ENCODE measurements at places on chromosomes 5 and 9.
A peak's percentile ranks its signal among the peaks of the same experiment; 100 is the strongest.

GRCh38 chr9:112338561-112338960 lies 5.1 kb upstream of the PTBP3 start:
- DNase-seq: no peak

DNA sequence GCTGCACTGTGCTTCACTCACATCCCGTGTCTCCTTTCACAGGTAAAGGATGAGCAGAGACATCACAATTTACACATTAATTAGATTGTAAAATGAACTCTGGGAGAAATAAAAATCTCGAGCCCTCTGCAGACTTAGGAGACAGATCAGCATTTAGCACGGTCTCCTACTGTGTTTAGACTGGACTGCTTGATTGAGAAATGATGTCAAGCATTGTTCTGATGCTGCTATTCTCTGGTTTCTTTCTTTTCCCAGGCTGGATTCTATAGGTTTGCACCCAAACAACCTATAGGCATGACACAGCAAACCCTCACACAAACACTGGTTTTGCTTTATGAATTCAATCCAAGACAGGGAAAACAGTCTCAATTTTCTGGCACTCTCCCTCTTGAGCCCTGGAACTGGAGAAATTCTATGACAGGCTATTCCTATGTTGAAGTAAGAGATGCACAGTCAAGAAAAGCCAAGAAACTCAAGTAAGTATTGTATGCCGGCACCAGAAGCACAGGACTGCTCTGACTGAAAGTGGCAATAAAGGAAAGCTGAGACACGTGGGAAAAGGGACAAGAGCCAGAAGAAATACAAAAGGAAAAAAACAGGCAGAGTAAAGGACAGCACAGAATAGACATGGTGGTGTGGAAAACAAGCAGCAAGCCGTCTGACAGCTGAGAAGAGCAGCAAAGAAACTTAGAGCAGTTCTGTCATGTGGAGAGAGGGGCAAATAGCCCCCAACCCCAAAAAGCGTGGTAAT lies 24.8 kb upstream of the ERAP2 start:
- no peak for DNase-seq

DNA sequence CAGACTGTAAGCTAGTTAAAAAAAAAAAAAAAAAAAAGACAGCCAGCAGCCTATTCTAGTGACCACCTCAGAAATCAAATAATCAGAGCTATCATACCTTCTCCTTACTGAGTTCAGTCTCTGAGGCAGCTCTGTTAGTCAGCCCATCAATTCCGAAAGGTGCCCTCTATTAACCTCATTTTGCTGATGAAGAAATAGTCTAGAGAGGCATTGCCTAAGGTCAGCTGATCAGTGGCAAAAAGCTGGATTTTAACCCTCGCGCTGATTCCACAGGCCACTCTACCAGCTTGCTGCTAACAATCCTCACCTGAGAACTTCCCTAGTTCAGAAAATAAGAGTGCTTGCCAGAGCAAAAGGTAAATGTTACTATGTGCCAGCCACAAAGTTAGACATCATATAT lies 172.0 kb downstream of the DENND1A start:
- no peak for DNase-seq

DNA sequence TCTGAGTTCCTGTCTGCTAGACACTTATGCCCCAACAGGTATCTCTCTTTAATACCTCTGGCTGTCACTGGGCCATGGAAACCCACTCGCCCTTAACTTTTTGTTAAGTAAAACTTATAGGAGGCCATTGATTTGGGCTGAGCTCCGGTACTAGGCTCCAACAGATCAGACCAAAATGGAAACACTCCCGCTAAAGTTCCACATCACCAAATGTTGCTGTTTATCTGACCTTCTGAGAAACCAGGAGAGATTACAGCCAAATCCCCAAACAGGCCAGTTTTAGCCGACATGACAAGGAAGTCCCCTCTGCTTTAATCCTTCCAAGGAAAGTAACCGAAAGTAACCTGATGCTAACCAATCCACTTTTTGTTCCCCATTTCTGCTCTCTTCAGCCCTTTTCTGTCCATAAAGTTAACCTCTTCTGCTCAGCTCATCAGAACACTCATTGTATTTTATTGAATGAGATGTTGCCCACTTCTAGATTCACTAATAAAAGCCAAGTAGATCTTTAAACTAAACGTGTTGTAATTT lies 115.2 kb upstream of the LHFPL2 start:
- DNase-seq: no peak

DNA sequence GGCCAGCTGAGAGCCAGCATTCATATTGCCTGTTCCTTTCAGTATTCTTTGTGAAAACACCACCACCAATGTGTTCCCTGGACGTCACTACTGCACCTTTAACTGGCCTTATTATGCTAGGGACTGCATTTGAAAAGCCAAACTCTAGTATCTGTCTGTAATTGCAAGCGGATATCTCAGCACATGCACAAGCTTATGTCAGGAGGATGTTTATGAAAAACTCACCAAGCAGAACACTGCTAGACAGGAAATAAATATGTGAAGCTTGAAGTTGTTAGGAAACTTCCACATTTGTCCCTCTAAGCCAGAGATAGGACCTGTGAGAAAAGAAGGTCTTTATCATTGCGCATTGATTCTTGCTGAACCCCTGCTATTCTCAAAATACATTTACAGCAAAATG lies 135.4 kb upstream of the CCDC152 start:
- DNase-seq: no peak

GRCh38 chr9:91837981-91838731 lies 111.9 kb downstream of the ROR2 start:
- no peak for DNase-seq

- no peak for DNase-seq
Observed at GRCh38 chr5:141965071-141965470, 3.8 kb upstream of the RNF14 start.

- no peak for DNase-seq
Observed at GRCh38 chr5:142339781-142340180, 15.0 kb upstream of the SPRY4 start.

DNA sequence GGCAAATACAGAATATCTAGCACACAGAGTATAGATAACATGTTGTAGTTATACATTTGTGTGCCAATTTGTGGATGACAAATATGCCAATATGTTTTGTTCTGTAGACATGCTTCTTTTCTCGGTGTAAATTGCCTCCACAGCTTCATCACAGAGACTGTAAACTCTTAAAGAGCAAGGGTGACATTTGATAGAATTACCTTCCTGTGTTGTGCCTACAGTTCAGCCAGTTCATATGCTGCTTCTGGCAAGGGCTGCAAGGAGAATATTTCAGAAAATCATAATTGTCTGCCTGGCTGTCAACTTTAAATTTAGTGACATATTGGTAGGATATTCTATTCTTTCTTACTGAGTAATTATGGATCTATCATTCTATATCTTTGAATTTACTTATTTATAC lies 155.1 kb downstream of the MAT2B start:
- no peak for DNase-seq

DNA sequence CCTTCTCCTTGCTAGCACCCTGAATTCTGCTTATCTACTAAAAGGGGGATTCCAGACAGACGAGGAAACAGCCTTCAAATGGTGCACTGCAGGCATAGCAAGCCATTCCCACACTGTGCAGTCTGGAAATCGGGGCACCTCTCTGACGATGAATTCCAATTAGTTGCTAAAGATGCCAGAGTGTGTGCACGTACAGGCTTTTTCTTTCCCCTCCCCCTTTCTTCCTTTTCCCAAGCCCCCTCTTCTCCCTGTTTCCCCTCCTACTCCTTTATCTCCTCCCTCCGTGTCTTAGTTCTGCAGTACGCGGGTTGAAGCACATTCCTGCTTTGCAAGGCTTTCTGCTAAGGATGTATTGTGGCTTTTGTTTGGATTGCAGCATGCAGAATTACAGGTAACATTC lies at the start of gene GPR21:
Gene GPR21, plus strand, starts transcription at position 316 of the 400 bp plus-strand sequence. CDS start 900 bp downstream, outside the sequence.
- no peak for DNase-seq

GRCh38 chr5:10448754-10449360 lies 7.2 kb downstream of the ROPN1L start:
- no peak for DNase-seq

DNA sequence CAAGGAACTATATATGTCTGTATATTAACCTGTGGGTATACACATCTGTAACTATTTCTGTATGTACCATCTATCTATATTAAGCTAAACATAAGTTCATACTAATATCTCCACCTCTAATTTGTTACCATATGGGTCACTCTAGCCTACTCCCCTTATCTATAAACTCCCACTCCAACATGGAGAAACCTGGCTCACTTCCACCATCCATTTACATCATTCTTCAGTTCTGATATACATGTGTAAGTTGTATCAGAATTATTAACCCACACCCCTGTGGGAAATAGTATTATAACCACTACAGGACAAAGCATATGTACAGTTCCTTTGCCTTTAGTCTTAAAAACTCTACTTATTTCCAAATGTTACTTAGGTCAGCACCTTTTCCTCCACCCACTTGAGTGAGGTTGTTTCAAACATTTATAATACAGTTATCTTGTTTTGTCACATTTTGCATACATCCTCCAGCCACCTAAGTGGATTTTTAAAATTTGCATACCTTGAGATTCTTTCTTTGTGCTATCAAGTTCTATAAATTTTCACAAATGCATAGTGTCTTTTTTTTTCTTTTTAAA lies 10.6 kb downstream of the NDFIP1 start:
- DNase-seq: no peak

DNA sequence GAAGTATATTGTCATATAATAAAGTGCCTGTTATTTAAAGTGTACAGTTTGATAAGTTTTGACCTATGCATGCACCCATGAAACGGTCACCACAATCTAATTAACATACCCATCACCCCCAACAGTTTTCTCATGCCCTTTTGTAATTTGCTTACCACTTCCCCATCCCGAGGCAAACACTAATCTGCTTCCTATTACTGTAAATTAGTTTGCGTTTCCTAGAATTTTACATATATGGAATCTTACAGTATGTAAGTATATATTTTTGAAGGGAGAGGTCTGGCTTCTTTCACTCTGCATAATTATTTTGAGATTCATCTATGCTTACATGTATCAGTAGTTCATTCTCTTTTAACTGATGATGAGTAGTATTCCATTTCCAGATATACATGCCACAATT lies 56.5 kb downstream of the AMBP start:
- DNase-seq: no peak

- DNase-seq: no peak
Observed at GRCh38 chr5:88829054-88829453, 53.9 kb downstream of the MEF2C start.

- no peak for DNase-seq
Observed at GRCh38 chr5:136073714-136074529, 45.1 kb downstream of the TGFBI start.

- no peak for DNase-seq
Observed at GRCh38 chr5:109762821-109763220, 73.1 kb downstream of the MAN2A1 start.

- DNase-seq: no peak
Observed at GRCh38 chr5:180696116-180696515, 43.7 kb downstream of the OR2Y1 start.

DNA sequence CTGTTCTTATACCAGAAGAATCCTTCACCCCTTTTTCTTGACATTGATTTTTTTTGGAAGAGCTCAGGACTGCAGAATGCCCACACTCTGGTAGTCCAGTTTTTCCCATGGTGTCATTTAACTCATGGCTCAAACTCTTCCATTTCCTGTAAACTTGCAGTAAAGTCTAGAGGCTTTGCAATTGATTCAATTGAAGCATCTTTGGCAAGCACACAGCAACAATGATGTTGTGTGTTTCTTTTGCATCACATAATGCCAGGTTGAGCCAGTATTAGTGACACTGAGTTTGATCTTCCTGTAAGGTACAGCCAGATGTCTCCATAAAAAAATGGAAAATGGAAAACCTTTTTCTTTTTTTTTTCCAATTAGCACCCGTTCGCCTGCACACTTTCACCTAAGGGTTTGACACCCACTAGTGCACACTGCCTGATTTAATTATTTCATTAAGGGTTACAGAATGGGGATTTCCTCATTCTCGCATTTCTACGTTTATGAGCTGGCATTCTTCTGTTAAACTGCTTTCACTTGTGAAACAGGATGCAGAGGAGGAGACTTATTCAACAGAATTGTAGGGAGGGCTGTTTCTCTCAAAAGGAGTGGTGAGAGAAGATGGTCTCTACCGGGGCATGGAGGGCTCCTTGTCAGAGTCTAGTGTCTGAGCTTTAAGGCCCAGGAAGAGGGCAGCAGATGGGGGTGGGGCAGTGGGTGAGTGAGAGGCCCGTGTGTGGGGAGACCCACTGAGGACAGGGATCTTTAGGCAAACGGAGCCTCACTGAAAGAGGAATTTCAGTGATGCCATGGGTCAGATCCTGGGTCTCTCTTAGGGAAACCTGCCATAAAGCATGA lies 2.2 kb upstream of the S1PR3 start:
- peak; percentile 16 for DNase-seq

DNA sequence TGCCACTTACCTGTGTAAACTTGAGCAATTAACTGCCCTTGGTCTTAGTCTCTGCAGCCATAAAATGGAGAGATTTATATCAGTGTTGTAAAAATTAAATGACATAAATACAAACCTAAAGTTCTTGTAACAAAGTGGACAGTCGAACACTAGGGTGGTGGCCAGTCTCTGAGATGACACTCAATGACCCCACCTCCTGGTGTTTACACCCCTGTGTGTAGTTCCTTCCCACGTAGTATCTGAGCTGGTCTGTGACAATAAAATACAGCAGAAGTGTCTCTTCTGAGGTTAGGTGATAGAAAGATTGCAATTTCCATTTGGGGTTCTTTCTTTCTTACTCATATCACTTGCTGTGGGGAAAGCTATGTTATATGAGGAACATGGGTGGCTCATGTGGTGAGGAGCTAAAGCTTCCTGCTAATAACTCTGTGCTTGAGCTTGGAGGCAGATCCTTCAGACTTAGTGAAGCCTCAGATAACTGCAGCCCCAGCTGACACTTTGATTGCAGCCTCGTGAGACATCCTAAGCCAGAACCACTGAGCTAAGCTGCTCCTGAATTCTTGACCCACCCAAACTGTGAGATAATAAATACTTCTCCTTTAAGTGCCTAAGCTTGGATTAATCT lies 173.4 kb upstream of the CHD1 start:
- DNase-seq: no peak
